ENCODE measurements at places on chromosomes 3 and 15.

DNA sequence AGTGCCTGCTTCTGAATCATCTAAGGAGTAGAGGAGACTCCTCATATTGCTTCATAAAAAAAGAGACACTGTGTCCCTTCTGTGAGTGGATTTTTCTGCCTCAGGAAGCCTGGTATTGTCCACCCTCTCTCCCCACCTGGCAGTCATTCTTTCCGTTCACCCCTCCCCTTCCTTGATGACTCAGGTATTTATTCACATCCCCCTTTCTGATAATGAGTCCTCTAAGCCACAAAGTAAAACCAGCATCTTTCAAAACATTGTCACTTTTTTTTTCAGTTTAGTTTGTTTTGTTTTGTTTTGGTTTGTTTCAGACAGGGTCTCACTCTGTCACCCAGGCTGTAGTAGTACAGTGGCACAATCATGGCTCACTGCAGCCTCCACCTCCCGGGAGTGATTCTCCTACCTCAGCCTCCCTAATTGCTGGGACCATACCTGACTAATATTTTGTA, 65.2 kb upstream of the UBE2E1 start:
- DNase-seq: no peak

- no peak for DNase-seq
Observed at GRCh38 chr3:12187448-12188327, 29.0 kb upstream of the TIMP4 start.

DNA sequence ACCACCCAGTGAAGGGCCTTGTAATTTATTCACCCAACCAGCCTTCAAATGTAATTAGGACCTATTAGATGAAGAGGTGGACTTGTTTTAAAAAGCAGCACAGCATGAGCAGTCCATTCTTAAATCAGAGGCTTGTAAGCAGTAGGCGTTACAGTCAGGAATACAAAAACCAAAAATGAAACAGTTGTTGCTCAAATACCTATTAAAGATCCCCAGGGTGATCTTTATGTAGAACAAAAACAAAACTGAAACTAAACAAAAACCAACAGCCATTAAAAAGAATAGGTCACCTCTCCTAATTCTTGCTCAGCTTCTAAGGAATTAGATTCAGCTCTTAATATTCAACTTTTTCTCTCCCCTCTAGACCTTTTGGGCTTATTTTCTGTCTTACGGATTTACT, 104.9 kb upstream of the ST8SIA2 start:
- DNase-seq: no peak

GRCh38 chr15:42194513-42194912, 13.6 kb downstream of the VPS39 start:
- no peak for DNase-seq

GRCh38 chr3:105848821-105849220, 20.0 kb downstream of the CBLB start:
- no peak for DNase-seq

- no peak for DNase-seq
Observed at GRCh38 chr15:89002281-89002761, 85.9 kb upstream of the ABHD2 start.

- DNase-seq: no peak
Observed at GRCh38 chr3:64880916-64881315, 193.1 kb upstream of the ADAMTS9 start.

GRCh38 chr3:48397767-48398681, 26.0 kb downstream of the FBXW12 start:
- no peak for DNase-seq

DNA sequence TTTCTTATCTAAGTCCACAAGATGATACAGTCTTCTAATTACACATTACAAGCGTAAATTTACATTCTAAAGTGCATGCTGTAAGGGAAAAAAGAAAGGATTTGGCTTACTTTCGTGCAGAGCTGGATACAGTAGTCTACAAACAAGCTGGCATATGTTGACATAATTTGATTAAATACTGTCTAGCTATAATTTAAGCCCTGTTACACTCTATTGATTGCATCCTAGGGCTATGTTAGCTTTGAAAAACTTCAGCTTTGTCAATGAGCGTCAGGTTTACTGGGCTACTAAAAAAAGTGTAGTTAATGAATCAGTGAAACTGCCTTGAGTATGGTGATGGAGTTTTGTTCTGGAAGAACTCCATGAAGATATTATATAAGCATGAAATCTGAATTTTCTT, 24.5 kb upstream of the PLCL2 start:
- DNase-seq: no peak

- peak; percentile 61 for DNase-seq
Observed at GRCh38 chr3:50347187-50347813, 1.8 kb upstream of the ZMYND10 start.

- no peak for DNase-seq
Observed at GRCh38 chr3:87733671-87734367, 325.0 kb downstream of the CGGBP1 start.

GRCh38 chr3:188911026-188911850, 260.5 kb upstream of the TPRG1 start:
- no peak for DNase-seq

DNA sequence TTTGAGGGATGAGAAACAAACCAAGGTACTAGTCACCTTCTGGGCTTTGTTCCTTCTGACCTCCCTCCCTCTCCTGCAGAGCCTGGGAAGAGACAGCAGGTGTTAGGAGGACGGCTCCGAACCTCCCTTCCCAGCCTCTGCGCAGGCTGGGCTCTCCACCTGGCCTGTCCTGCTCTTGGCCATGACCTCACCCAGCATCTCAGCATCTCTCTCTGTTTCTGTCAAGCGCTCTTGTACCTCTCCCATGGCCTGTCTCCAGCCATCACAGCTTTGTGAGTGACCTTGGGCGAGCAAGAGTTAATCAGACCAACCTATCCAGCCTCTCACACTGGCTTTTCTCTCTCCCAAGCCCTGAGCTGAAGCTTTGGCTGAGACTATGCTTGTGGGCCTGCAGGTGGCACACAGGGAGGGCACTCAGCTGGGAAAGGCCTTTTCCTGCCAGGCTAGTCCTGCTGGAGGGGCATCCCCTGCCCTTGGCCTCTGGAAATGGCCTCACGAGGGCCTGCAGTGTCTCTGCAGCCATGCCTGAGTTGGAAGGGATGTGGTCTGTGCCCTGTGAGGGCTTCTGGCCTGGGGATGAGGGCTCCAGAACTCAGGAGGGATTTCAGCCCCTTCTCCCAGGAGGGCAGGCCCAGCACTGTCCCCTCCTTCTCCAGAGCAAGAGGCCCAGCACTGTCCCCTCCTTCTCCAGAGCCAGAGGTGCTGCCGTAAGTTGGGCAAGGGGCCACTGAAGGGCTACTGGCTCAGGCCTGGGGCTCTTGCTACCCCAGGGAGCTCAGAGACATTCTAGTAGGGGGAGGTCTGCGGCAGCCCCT, 2.1 kb downstream of the CHST13 start:
- DNase-seq: no peak

GRCh38 chr3:149673393-149673792, 15.6 kb upstream of the WWTR1 start:
- no peak for DNase-seq

GRCh38 chr3:193295985-193296384, 55.0 kb downstream of the PLAAT1 start:
- no peak for DNase-seq

DNA sequence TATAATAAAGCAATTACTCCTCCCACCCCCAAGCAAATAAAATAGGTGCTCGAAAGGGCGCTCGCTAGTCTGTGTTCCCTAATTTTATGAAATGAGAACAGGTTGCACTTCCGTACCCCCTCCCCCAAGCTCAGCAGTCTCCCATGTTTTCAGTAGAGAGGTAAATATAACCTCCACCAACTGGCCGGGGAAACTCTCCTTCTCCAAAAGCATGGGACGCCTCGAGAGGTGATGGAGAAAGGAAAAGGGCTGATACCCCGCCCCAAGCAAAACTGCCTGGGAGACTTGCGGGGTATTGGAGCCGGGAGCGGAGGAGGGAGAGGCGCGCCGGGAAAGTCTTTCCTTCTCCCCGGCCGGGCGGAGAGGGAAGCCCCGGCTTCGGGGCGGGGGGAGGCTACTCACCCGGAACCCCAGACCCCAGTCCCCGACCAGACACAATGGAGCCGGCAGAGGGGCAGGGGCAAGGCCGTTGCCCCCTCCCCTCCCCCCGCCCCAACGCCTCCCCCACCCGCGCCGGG, 605 bp downstream of the DCUN1D1 start:
- peak; percentile 9 for DNase-seq

DNA sequence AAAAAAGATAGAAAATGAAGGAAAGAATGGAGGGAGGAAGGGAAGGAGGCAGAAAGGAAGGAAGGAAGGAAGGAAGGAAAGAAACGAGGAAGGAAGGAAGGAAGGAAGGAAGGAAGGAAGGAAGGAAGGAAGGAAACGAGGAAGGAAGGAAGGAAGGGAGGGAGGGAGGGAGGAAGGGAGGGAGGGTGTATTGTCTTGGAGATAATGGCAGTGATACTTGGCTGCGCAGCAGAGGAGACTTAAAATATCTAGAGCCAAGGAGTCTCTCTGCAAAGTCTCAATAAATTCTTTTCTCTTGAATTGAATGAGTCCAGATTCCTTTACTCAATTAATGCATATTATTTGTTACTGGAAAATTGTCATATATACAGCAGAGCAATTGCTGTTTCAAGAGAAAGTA, 1059.7 kb downstream of the ZPLD1 start:
- DNase-seq: no peak

GRCh38 chr15:39869254-39869653, 50.8 kb downstream of the GPR176 start:
- no peak for DNase-seq

DNA sequence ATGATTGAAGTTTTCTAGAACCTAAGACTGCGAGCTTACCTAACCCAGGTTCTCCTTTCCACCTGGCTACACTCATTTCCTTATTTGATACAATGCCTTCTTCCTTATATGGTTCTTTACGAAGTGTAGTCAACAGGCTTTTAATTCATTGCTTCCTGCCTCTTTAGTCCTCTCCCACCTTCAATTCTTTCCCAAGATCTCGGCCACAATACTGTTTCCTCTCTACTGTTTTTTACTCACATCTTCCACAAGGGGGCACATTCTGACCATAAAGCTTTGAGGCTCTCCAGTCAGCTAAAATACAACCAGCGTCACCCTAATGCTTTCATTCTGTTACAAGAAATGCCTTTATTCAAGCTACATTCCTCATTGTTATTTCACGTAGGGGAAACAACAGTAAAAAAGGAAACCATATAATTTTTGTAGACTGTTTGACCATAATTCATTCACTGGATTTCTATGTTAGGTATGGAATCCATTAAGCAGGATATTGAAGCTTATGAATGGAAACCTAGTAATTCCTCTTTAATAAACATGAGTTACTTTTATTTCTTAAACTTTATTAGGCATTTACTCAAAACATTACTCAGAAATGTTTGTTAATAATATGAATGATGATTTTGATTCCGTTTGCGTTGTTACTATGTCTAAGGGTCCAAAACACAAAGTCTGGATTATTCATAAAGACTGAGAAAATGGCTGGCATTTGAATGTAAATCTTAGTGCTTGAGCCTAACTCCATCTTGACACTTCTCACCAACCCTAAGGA, 29.5 kb upstream of the VEPH1 start:
- no peak for DNase-seq

DNA sequence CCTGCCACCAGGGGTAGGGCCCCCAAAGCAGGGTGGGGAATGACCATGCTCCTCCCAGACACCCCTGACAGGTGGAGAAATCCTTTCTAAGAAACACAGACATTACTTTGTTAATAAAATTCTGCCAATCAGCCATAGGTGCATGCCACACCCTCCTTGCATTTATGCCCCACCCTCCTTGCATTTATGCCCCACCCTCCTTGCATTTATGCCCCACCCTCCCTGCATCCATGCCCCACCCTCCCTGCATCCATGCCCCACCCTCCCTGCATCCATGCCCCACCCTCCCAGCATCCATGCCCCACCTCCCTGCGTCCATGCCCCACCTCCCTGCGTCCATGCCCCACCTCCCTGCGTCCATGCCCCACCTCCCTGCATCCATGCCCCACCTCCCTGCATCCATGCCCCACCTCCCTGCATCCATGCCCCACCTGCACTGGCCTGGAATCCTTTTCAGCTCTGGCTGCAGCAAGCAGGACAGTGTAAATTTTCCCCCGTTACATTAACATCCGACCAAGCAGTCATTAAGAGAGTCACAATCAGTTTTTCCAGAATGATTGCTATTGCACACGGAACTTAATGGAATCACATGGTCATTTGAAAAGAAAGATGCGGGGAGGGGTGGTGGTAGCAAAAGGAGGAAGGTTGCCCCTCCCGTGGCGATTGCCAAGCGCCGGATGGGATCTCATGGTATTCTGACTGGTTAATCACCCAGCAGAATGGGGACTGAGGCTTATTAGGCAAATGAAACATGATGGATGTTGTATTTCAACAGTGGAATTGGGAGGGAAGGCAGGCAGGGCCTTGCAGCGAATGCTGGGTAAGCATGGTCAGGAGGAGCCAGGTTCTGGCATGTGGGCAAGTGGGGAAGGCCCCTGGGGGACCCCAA, 91.2 kb downstream of the TLE3 start:
- DNase-seq: no peak

DNA sequence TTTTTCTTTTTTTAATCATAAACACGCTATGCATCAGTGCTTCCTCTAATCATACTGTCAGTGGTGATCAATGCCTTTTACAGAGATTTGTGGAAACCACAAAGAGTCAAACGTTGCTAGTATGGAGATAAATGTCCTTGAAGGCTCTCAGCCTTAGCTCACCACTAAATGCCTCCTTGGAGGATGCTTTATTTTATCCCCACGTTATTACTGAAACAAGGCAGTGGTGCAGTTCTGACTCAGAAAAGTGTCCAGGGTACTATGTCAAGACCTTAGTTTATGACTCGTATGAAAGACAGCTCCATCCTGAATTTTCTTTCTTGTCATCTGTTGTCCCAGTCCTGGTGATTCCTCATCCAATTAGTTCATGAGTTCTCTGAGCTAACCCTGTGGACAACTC, 1146.7 kb downstream of the IGSF11 start:
- no peak for DNase-seq

DNA sequence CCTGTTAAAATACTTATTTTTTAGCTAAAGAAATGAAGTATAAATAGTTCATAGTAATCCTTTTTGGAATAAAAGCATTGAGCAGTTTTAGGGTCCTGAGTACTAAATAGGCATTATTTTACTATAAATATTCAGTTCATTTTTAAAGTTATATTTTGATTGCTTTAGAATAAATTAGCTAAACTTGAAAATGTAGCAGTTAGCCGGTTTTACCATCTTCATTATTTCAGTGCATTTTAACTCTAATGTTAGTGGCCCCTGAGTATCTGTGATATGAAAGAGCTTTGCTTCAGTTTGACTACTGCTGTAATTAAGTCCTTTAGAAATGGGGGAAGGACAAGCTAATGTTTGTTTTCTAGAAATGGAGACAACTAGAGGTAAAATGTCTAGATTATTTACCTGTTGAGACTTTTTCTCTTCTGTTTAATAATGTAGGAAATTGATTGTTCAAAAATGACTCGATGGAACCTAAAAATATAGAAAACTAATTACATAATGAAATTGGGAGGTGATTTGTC, 3.6 kb downstream of the SMC4 start:
- DNase-seq: no peak

DNA sequence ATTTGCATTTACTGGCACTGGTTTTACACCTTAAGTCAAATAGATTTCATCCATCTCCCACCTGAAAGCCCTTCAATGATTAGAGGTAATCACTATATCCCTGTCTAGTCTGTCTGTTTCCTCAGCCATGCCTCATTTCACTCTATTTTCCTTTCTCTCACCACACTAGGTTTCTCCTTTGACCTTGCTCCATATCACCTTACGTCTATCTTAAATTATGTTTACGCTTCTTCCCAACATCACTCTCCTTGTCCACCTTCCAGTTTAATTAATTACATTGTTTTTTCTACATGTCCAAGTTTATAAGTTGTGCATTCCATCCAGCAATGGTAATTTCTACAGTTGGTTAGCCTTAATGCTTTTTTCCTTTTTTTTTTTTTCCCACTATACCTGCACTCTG, 396.7 kb upstream of the PDZRN3 start:
- no peak for DNase-seq

All from T-helper 1 cell (primary cell).